Activated T-helper 1 cell treated with anti-CD3 and anti-CD28 coated beads, Interleukin-2, amount 50 U/mL, for 16 hours (primary cell): ENCODE measurements at places on chromosomes 7 and 10.

DNA sequence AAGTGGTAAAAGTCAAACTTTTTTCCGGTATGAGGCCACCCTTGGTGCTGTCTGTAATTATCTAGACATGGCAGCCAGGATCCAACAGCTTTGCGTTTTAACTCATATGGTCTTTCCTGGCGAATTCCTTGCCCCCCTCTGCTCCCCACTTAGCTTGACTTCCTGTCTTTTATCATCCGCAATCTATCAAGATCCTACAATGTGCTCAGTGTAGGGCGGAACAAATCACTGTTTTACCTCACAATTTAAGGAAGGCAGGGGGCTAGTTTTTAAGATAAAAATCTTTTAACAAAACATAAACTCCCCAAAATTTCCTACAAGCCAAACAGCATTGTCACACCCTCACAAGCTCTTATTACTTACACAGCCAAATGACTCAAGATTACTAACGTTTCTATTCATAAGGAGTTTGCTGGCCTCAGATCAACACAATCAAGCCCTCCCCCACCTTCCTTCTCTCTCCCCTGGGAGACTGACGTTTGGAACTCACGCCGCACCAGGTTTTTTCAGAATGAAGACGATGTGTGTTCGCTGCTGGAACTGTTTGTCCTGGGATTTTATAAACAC lies 1.3 kb upstream of the CDK14 start:
- DNase-seq, result no peak

DNA sequence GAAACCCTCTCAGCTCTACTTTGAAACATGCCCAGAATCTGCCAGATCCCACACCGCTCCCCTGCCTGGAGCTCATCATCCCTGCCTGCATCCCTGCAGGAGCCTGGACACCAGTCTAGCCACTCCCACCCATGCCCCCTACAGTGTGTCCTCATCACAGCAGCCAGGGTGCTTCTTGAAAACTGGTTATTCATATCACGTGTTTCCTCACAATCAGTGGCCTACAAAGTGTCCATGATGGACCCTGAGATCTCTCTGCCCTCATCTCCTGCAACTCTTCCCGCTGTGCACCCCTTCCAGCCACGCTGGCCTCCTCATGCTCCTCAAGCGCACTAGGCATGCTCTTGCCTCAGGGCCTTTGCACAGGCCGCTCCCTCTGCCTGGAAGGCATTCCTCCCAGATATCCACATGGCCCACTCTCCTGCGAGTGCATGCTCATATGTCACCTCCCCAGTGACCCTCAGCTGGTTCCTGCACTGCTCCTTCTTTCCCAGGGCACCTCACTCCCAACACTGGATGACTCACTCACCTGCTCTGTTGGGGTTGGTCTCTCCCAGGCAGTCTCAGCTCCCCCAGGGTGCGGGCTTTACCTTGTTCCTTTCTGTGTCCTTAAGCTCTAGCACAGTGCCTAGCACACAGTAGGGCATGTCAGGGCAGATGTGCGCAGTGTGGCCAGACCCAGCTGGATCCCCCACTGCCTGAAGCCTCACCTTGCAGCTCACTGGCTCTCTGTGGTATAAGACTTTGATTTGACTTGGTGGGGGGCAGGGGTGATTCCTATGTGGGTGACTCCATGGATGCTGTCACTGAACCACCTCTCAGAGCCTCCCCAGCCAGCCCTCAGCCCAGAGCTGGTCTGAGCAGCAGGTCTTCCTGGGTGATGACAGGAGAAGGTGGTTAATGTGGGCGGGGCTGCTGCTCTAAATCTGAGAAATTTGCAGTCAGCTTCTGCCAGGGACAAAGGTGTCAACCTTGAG lies 37.3 kb downstream of the CDH23 start:
- no peak for DNase-seq

GRCh38 chr10:93541402-93542357 lies 24.8 kb upstream of the FFAR4 start:
- DNase-seq, result no peak

- no peak for DNase-seq
These were observed 7.8 kb downstream of the AP5Z1 start for GRCh38 chr7:4783292-4783652.

DNA sequence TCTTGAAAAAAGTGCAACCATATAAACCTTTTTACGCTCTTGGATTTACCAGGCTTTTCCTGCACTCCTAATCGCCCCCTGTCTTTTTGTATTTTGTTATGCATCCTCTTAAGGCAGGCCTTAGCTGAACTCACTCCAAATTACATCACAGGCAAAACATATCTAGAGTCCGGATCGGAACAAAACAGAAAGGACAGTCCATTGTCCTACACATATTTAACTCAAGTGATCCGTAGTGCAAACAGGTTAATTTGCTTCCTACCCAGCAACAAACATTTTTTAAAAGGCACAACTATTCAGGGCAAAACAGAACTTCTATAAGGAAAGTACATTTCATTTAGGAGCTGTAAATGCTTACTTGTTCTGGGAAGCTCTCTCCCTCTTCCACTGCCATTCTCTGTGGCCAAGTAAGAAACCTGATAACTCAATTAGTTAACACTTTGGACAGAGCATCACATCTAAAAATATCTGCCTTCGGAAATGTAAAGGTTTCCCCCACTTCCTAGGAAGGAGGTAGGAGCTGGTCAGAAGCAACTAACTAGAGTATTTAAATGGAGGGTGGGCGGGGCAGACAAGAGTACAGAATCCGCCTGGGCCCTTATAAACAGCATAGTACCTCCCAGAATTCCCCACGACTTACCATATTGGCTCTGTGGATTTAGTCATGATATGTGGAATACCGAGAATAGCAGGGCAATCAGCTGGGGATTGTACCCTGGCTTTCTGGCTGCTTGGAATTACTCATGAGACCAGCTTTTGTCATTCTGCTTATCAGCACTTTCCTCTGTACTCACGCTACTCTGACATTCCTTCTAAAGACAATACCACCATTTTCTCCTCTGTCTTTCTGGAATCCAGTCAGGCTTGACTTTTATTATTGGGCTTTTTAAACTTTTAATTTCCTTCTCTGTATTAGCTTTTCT lies 89.5 kb downstream of the ANK3 start:
- no peak for DNase-seq

GRCh38 chr10:57790703-57791102 lies 477.0 kb downstream of the IPMK start:
- DNase-seq, result no peak
